ENCODE measurements at places on chromosomes 1 and 21.

GRCh38 chr1:5516756-5517155 is 475.5 kb downstream of the NPHP4 start:
- DNase-seq: no peak

GRCh38 chr1:39854738-39855137 is 28.6 kb downstream of the TRIT1 start:
- DNase-seq: no peak

DNA sequence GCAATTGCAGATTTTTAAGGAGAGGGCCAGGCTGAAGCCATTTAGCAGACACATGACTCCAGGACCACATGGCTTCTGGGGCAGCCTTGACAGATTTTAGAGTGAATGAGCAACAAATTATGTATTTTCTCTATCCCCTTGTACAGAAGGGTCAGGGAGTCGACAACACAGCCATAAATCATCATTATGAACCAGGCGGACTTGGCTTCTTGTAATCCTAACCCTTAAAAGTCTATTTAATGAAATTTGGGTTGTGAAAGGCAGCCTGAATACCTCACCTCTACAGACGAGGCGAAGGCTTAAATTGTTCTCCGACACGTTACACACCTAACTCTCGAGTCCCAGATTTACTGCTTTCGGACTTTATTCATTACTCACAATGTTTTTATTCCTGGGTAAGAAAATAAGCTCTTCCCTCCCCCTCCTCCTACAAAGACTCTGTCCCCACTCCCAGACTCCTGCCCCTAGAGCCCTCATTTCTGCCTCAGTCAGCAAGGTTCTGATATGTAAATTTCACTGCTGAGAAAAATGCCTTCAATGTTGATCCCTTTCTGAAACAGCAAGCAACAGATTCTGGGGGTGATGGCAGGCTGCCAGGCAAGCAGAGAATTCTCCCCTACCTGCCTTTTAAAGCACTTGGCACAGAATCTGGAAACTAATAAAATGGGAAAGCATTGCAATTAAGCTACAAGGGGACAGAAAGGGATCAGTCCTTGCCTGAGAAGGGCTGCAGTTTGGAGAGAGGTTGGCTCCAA is 51.6 kb downstream of the PLPP3 start:
- no peak for DNase-seq

GRCh38 chr1:241641773-241642592 is 1.8 kb upstream of the CHML start:
- DNase-seq: no peak

Data from hematopoietic multipotent progenitor cell (in vitro differentiated cells).